ENCODE measurements at places on chromosomes 7 and 10.

- no peak for DNase-seq
These were observed 358.9 kb downstream of the FRMD4A start for GRCh38 chr10:13971601-13972475.

GRCh38 chr7:139367438-139368155 lies 7.9 kb downstream of the LUC7L2 start:
- DNase-seq, result no peak

DNA sequence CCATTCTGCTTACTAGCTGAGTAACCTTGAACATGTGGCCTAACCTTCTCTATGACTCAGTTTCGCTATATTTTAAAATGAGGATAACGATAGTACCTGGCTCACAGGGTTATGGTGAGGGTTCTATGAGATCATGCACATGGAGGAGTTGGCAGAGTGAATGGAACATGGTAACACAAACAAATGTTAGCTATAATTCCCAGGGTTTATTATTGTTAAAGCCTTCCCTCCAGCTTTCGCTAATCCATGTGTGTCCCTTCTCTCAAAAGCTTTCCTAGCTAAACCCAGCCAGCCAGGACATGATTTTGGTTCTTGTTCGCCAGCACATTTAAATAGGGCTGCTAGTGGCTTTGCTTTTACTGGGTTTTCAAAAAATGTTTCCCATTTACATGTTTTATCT lies 361.0 kb upstream of the NFE2L3 start:
- DNase-seq, result no peak

- no peak for DNase-seq
These were observed 28.1 kb downstream of the ENO4 start for GRCh38 chr10:116877391-116877790.

DNA sequence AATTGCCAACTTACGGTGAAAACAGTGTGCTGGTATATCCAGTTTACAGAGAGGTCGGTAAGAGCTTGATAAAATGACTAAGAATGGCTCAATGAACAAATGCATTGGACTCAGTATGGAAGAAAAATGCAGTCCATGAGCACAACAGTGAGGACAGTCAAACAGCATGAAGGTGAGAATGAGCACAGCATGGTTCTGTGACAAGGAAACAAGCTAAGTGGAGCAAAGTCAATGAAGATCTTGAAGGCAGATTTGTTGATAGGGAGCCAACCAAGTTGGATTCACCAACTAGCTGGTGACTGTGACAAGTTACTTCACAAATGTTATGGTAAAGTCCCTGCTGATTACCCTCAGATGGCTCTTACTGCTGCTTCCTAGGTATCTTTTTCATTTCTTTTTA lies 75.9 kb downstream of the SHOC2 start:
- DNase-seq, result no peak

DNA sequence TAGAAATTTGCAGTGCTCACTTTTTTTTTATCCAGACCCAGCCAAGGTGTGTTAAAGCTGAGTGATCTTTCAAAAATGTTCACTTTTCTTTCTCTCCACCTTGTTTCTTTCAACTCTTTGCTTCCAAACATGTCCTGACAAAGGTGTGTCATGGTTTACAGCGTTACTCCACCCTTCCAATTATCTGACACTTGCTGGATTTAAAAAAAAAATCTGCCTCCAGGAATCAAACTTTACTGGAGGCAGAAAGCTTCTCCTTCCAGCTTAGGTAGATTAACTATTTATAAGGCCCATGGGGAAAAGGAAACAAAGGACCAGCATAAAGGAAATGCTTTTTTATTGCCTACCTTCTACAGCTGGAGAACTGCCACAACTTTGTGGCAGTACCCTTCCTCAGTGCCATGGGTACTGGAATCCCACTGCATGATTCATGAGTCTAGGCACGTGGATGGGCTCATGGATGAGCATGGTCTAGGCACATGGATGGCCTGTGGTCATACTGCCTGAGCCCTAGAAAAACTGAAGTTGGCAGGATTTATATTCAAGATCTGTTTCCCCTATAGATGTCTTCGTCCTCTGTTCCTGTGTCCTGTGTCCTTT lies at the start of gene COL17A1:
Gene COL17A1 (minus strand): TSS at position 80 of the 600 bp plus-strand sequence. CDS start 5,207 bp downstream, outside the sequence.
- DNase-seq, result no peak

DNA sequence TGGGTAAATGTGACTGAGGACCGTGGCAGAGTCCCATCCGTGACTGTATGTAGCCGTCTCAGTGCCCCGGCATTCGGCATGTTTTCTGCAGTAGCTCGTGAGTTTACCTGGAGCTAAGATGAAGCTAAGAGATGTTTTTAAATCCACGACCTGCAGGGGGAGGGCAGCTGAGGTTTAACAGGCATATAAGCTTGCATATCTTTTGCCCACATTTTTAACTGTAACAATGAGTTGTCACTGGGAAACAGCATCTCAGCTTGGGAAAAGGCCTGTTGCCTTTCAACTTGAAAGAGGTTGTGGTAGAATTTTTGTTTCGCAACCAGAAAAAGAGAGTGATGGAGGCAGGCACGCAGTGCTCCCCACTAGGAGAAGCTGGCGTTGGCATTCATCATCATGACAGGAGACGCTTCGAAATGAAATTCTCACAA lies 77.7 kb downstream of the CELF2 start:
- DNase-seq, result no peak

DNA sequence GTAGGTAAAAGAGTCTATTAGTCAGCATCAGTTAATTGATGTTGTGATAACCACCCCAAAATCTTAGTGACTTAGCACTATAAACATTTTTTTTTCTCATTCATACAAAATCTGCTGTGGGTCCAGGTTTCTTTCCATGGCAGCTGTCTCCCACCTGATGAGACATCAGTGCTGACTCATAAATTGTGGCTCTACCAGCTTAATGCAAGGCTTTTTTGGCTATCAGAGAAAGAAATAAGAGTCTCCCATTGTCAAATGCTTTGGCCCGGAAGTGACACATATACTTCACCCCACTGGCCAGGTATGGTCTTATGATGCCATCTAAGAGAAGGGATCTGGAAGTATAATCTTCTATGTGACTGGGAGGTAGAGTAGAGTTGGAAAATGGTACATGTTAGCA lies 14.5 kb downstream of the DNAJB9 start:
- no peak for DNase-seq

DNA sequence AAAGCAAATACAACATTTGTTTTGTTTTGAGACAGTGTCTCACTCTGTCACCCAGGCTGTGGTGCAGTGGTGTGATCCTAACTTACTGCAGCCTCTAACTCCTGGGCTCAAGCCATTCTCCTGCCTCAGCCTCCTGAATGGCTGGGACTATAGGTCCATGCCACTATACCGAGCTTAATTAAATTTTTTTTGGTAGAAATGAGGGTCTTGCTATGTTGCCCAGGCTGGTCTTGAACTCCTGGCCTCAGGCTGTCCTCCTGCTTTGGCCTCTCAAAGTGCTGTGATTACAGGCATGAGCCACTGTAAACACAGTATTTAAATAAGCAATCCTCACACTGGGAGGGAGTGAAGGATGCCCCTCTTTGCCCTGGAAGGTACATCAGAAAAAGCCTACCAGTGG lies 4.0 kb upstream of the CAMK2G start:
- DNase-seq, result no peak

DNA sequence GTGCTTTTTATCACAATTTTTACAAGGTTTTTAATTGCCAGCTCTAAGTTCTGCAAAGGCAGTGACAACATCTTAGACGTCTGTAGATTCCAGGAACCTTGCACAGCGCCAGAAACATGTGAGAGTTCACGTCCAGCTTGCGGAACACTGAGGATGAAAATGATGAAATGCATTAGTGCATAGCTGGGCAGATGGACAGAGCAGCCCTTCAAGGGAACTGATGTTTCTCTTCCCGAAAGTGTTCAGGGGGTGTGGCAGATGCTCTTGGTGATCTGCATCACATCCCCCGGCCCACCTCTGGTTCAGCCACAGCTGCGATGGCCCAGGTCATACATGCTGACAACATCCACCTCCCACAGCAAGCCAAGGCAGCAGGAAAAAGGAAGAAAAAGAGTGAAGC lies 40.9 kb downstream of the ITIH5 start:
- DNase-seq, result no peak

- no peak for DNase-seq
These were observed 80.5 kb downstream of the C10orf105 start for GRCh38 chr10:71638822-71639719.

DNA sequence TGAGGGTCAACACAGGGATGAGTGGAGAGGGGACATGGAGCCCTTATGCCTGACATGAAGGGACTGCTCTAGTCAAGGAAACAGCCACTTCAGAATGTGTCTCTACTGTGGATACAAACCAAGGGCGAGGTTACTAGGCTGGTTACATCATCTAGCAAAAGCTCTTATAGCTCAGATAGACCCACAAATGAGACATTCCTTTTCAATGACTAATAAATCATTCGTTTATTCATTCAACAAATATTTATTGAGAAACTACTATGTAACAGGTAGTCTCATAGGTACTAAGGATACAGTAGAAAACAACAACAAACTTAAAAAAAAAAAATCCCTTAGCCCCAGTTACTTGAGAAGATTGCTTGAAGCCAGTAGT lies 219.5 kb downstream of the KIAA1217 start:
- DNase-seq, result no peak

- no peak for DNase-seq
These were observed 39.6 kb downstream of the COL26A1 start for GRCh38 chr7:101402081-101402779.

DNA sequence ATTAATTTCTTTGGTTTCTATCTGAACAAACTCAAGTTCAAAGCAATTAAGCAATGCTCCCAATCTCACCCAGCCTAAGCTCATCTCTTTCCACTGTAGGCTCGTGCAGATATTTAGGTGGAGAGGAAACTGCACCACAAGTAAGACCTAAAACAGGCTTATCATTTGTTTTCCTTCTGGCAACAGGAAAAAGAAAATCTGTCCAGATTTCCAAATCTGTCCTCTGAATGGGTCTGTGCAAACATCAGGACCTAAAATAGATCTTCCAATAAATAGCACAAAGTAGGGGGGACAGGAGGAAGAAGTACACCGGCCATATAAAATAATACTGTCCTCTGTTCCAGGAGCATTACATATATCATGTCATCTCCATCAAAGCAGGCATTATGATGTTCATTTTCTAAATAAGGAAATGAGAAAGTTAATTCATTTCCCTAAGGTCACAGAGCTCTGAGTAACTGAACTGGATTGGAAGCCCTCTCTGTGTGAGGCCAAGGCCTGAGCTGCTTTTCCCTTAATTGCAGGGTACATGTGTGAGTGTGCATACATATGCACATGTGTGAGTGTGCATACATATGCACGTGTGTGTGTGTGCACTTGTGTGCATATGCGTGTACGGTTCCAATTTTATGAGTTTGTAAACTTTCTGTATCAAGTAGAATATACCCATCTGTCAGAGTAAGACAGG lies 92.8 kb upstream of the PARD3 start:
- no peak for DNase-seq

GRCh38 chr10:99562631-99563030 lies 29.9 kb downstream of the NKX2-3 start:
- DNase-seq, result no peak

GRCh38 chr7:128197989-128198580 lies 43.0 kb upstream of the LEP start:
- no peak for DNase-seq

DNA sequence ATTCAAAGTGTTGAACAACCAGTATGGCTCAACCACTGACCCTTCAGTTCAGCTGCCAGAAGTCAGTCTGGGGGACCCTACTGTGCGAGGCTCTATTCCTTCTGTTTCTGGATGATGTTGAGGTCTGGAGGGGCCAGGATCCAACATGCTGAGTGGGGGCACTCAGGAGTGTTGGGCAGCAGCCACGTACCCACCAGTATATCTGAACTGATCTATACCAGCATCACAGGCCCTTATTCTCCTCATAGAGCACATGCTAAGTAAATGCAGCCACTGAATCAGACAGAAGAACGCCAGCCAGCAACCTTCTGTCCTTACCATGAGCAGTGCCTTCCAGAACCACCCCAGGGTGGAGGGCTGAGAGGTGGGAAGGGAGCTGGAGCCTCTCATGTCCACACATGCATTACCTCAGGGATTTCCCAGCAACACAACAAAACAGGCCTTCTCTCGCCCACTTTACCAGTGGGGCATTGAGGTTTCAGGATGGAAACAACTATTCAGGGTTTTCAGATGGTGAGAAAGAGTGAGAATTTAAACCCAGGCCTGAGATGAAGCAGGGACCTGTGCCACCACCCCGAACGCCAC lies 6.8 kb upstream of the MSMB start:
- DNase-seq, result no peak

DNA sequence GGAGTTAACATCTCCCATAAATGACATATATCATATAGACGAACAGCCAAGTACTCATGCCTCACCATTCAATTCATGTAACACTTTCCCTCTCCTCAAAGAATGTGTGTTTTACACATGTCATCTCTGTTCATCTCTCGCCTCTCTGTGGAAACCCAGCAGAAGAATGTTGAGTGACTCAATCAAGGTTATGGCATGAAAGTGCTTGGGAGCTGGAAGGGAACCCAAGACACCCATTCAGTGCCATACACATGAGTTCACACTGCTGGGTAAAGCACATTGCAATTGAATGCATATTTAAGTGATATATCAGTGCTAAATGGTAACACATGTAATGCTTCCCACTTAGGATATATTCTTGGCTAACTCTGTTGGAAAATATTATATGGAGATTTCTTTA lies 322.9 kb downstream of the PTEN start:
- no peak for DNase-seq

- DNase-seq, result no peak
These were observed 93.0 kb upstream of the KCTD7 start for GRCh38 chr7:66535414-66536329.

DNA sequence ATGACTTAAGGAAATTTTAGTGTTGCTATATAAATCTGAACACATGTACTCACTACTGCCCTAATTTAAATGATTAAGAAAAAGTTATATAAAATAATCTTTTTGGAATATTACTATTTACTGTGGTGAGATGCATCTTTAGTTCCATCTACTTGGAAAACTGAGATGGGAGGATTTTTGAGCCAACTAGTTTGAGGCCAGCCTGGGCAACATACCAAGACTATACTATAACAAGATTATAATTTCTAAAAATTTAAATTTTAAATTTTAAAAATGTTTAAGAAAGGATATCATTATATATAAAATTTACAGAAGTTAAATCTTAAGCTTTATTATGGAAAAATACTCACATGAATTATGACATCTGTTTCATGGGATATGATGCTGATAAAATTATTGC lies 530.8 kb upstream of the IGFBP3 start:
- no peak for DNase-seq

GRCh38 chr7:111438369-111439289 lies 123.7 kb downstream of the IMMP2L start:
- DNase-seq, result no peak

- no peak for DNase-seq
These were observed 2.4 kb downstream of the PILRB start for GRCh38 chr7:100360135-100360854.
